ENCODE measurements at places on chromosomes 16 and 17. TPM values are rescaled to one million over a fixed set of nuclear protein-coding genes. Genes with fewer than 3 reads are reported as not detected.

Gene CASKIN1
- total RNA-seq = 1.4 TPM

GRCh38 chr16:12529582-12529981, 274.1 kb downstream of the CPPED1 start:
- no peak for DNase-seq

DNA sequence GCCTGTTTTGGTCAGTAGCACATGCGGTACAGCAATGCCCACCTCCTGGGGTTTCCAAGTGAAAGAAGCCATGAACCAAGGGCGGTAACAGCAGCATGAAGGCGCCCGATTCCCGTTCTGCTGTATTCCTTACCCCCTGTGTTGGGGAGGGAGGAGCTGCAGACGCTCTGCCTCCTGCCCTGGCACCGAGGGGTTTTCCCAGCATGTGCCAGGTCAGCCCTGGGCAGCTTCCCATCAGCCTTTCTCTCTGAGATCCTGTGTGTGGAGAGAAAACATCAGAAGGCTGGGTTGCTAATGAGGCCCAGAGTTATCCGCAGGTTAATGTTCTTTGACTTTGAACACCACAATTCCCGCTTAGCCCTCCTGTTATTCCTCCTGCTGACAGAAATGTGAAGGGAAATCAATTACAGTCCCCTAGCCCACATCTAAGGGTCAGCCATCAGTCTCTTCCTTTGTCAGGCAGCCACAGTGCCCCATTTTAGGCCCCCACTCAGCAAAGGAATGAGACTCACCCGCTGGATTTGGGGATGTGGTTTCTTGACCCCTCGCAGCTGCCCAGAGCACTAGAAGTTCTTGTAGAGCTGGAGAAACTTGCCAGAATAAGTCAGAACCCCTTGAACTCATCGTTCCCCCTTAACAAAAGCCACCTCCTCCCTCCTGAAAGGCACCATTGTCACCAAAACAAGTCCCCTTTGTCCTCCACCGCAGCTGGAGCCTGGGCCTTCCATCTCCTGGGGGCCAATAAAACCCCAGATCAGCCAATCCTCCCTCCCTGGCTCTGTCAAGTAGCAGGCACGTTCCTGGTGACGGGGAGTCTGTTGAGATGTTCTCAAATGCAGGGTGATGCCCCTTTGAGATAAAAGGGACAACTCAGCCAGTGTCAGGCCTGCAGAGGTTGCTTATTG, 168.5 kb downstream of the KATNIP start:
- no peak for DNase-seq

Gene GOSR1
- total RNA-seq = 45.7 TPM

DNA sequence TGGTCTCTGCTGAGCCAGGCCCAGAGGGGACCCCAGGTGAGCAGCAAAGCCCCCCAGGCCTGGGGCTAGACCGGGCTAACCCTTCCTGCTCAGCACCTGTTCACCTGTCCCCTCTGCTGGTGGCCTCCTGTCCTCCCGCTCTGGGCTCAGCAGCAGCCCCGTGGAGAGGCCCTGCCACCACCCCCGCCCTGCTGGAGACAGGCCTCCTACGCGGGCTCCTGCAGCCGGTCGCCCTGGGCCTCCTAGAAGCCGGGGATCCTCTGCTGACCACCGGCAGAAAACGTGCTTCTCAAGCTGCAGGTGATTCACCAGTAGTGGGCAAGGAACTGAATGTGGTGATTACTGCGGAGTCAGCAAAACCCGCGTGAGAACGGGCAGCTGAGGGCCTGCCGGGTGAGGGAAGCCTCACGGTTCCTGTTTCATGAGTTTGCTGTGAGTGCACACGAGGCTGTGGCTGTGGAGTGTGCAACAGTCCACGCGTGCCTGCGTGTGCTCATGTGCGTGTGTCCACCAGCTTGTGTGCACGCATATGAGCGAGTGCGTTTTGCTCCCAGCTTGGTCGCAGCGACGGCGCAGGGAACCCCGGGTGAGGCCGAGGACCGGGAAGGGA, 792 bp downstream of the SECTM1 start:
- peak; percentile 48 for DNase-seq

DNA sequence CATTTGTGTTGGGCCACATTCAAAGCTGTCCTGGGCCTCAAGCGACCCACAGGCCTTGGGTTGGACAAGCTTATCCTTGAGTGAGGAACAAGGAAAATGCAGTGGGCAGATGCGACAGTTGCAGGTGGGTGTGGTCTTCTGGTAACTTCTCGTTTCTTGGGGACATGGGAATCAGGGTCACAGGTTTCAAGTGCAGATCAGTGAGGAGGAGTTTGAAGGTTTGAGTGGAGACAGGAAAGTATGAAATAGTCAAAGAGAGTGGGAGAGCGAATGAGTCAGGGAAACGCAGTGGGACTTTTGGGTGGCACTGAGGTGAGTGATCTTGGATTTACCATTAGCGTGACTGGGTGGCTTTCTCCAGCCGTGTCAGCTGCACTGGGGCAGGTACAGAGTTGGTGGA, 15.4 kb upstream of the CCL22 start:
- no peak for DNase-seq

Gene TMC8
- 334 TPM for total RNA-seq

DNA sequence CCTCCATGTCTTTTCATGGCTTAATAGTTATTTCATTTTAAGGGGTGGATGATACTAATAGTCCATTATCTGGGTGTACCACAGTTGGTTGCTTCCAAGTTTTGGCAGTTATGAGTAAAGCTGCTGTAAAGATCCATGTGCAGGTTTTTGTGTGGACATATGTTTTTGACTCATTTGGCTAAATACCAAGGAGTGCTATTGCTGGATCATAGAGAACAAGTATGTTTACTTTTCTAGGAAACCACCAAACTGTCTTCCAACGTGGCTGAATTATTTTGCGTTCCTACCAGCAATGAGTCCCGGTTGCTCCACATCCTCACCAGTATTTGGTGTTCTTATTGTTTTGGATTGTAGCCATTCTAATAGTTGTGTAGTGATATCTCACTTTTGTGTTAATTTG, 181.9 kb downstream of the SPECC1 start:
- no peak for DNase-seq

GRCh38 chr17:72183194-72183685, 62.4 kb downstream of the SOX9 start:
- DNase-seq = no peak

DNA sequence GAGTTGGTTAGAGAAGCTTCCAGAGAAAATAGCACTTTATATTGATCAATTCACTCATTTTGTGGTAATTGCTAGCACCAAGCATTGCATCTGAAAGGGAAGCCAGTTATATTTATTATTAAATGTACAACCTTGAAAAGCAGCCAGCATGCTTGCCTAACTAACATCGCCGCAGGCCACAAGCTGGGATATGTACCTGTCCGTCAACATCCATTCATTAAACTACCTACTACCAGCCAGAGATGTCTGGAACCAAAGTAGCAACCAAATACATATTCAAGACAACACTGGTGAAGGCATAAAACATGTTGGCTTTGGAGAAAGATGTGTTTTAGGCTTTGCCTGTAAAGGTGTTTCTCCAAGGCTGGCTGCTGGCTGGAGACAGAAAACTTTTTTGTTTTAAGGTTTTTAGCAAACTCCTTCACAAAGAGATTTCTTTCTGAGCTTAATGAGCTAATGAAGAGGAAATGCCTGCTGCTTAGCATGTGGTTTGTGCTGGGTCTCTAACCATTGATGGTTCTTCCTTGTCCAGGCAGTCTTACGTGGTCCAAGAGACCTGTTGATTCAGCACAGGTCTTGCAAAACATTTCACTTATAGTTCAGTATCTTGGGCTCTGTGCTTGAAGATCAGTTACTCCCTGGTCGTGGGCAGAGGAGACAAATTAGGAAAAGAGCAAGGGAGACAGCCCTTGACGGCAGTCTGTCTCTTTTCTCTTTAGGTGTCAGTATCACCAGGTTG, 3.1 kb downstream of the ITPRIPL2 start:
- DNase-seq = no peak

GRCh38 chr16:73058221-73058615, 10.3 kb upstream of the ZFHX3 start:
- no peak for DNase-seq

DNA sequence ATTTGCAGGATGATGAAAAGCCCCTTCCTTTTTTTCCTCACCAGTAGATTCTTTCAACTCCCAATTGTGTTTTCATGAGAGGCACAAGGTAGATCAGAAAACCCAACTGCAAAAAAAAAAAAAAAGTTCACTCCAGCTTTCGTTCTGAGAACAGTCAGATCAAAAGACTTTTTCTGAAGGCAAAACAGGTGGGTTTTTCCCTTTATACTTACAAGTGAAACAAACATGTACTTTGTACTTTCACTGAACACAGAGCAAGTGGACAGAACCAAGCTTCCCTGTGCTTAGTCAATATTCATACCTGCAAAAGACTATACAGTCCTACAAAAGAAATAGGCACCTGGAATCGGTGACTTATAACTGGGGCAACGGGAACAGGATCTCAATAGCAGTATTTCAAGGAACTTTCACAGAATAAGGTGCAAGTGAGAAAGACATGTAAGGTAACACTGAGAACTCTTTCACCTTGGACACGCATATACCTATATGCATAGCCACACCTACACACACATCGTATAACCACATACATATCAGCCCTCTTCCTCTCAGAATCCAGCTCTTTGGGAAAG, 54.1 kb downstream of the TOX3 start:
- no peak for DNase-seq

Gene AIPL1
- total RNA-seq = not detected

Gene SLC5A11
- total RNA-seq = not detected

DNA sequence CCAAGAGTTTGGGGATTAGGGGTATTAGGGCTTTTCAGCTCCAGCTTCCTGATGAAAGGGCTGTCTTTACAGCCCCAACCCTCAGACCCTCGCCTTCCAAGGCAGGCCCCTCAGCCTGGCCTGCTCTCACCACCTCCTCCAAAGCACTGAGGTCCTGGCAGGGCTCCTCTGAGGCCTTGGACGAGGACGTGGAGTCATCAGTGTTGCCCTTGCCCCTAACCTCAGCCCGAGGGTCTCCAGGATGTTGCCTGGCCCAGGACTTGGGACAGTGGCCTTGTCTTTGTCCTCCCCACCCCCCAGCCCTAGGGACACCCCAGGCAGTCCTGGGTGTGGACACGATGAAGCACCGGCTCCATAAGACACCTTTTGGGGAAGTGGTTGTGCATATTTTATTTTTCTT, 28.2 kb downstream of the B9D1 start:
- no peak for DNase-seq

GRCh38 chr16:78817200-78817739, 717.8 kb downstream of the WWOX start:
- no peak for DNase-seq

GRCh38 chr16:85613604-85614337, 649 bp downstream of the GSE1 start:
- peak; percentile 26 for DNase-seq

Gene MTSS2
- total RNA-seq = 3.3 TPM

DNA sequence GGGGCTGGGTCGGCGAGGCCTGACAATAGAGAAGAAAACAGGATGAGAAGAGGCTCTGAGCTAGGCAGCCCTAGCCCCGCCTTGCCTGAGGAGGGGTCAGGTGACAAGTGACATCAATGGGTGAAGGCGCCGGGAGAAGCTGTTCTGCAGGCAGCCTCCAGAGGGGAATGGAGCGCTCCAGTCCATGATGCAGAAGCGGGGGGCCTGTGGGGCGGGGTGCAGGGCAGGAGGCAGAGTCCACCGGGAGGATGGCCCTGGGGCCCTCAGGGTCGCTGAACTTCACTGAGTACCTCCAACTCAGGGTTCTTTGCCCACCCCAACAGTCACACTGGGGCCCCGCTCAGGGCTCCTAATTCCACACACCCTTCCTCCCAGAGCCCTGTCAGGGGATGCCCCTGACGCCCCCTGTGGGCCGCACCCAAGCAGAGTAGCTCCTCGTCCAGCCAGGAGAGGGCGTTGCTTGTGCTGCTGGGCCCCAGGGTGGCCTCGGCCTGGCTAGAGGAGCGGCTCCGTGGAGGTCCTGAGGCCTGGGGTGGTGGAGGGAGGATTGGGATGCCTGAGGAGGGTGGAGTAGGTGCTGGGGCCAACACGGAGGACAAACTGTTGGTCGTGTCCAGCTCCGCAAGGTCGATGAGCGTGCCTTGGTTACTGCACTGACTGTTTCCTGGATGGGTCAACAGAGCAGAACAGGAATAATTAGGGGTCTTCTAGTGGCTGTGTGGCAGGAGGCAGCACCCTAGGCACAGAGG, 20.8 kb downstream of the GGA3 start:
- peak; percentile 39 for DNase-seq

GRCh38 chr17:68491381-68492231, 20.6 kb upstream of the PRKAR1A start:
- DNase-seq = no peak

Gene MIEN1
- total RNA-seq = 40.1 TPM

Gene ANKS3
- 10.0 TPM for total RNA-seq

GRCh38 chr17:44972953-44973352, 4.8 kb upstream of the C1QL1 start:
- DNase-seq = no peak

DNA sequence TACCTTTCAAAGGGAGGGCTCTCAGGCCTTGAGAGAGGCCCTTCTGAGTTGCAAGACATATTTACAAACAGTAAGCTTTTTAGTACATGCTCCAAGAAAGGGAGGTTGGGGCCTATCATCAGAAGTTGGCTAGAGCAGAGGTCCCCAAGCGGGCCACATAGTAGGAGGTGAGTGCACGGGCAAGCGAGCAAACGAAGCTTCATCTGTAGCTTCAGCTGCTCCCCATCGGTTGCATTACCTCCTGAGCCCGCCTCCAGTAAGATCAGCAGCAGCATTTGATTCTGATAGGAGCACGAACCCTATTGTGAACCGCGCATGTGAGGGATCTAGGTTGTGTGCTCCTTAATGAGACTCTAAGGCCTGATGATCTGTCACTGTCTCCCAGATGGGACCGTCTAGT, 26.2 kb downstream of the PRDM7 start:
- no peak for DNase-seq

Gene SPNS2
- 0.15 TPM for total RNA-seq

Gene ANKRD40
- 29.8 TPM for total RNA-seq

DNA sequence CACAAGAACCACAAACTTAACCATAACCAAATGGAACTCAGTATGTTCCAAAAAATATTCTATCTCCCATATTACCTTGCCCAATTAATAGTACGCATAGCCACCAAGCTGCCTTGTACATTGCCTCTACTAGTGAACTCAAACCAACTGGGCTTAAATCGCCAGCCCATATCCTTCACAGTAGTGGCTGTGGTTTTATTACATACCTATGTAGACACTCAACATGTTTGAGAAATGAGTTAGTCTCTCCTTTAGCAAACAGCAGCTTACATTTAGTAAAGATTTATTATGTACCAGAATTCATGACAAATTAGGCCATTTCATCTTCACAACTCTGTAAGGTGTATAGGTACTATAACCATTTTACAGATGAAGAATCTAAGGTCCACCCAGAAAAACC, 41.4 kb downstream of the GRB2 start:
- no peak for DNase-seq

- no peak for DNase-seq
Observed at GRCh38 chr16:72997141-72997542, 50.8 kb downstream of the ZFHX3 start.
